Activated CD4-positive, alpha-beta T cell treated with anti-CD3 and anti-CD28 coated beads for 24 hours (primary cell): ENCODE measurements at places on chromosomes 7 and 10.

GRCh38 chr7:116218051-116218645 is 7.8 kb downstream of the TES start:
- DNase-seq = no peak

- DNase-seq = no peak
Measured at GRCh38 chr7:81584667-81585066, 185.2 kb downstream of the HGF start.

DNA sequence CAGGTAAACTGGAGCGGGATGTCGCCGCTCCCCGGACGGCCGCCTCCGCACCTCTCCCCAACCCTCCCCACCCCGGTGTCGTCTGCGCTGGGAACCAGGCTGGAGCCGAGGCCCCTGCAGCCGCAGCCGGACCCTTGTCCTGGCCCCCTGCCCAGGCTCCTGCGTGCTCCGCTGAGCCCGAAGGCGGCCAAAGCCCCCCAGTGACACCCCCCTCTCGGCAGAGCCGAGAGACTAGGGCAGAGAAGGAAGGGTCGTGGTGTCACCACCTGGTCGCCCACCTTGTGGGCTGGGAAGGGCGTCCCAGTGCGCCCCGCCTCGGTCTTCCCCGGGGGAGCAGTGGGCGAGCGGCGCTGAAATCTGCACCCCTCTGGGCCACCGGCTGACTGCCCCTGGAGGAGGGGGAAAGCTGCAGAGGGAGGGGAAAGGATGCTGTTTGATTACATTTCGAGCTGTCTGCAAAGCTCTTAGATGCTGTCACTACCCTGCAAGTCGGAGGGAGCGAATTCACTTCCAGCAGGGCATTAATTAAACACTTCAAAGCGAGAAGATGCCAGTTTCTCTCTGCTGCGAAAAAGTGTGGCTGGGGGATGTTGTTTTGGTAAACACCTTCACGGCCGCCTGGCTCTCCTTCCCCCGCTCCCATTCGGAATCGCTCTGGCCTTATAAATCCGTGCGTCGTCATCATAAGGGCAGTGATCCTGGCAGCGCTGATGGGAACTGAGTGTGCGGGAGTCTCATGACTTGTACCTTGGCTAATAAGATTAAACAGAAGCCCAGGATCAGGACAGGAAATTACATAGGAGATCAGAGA is 622 bp downstream of the DYNC1I1 start:
- no peak for DNase-seq

- DNase-seq = no peak
Measured at GRCh38 chr7:73766556-73767229, 3.4 kb downstream of the CLDN3 start.

- no peak for DNase-seq
Measured at GRCh38 chr10:30697806-30698205, 68.3 kb upstream of the LYZL2 start.

DNA sequence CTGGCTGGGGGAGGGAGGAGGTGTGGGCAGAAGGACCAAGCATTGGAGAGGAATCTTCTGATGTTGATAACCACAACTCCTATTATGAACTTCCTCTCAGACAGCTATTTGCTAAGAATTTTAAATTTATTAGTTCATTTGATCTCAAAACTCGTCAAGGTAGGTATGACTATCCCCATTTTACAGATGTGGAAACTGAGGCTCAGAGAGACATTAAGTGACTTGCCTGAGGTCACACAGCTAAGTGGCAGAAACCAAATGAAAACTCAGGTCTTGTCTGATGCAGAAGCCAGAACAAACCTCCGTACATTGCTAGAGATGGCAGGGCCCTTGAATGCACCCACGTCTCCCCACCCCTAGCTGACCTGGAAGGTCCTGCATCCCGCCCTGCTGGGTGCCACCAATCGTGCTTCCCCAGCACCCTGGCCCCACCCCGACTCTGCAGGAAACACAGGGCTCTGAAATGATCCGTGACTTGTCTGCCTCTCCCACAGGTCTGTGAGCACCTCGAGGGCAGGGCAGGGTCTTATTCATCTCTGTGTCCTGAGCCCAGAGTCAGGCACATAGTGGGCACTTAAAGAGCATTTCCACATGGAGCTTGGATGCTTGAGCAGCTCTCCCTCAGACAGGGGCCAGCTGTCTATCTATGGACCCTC is 5.6 kb upstream of the PALD1 start:
- no peak for DNase-seq

GRCh38 chr10:18540195-18540594 is 111.2 kb downstream of the NSUN6 start:
- no peak for DNase-seq

DNA sequence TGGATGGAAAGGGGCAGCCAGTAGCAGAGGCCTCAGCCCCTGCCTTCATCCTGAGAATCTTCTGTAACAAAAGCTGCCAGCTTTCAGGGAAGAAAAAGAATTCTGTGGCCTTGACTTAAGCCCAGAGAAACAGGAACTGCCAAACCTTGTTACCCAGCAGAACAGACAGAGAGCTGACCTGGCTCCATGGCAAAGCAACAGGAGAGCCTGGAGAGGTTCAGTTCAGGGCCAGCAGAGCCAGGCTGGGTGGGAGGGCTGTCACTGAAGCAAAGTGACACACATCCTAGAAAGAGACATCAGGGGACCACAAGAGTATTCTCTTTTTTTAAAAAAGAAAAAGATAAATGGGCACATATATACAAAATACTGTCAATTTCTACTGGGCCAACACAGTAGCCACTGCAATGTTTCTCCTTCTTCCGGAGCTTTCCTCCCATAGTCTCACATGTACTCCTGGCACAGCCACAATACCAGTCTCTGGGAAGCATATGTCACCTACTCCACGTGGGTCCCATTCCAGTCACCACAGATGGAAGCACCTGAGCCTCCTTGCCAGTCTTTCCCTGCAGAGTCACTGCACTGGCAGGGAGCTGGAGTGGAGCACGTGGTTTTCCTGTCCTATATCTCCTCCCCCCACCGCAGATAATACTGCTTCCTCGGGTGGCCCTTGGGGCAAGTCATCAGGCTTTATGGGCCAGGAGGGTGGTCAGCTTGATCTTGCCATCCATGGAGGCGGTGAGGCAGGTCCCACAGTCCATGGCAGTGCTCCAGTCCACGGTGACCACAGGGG is 15.2 kb upstream of the CYREN start:
- DNase-seq = no peak

DNA sequence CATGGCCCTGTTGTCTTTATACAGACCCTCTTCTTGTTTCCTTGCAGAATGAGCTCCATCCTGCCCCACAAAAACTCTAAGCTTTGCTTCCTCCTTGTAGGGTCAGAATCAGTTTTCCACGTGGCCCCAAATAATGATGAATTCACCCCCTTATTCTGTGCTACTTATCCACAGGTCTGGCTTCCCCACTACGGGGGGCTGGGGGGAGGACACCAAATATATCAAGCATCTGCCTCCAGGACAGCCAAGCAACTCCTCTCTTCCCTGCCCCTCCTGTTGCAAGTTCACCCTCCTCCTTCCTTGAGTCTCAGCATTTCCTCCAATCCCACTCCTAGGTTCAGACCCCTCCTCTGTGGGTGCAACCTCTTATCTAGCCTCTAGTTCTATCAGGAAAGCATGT is 743.3 kb downstream of the GRID1 start:
- DNase-seq = no peak
